ENCODE measurements at places on chromosomes 3 and 15.

GRCh38 chr3:40398346-40398745 is 11.4 kb downstream of the ENTPD3 start:
- no peak for DNase-seq

- no peak for DNase-seq
Observed at GRCh38 chr15:80876348-80876674, 97.1 kb downstream of the CEMIP start.

GRCh38 chr3:112132975-112133448 is at the start of gene GCSAM:
Gene GCSAM, minus strand, starts transcription at chr3:112133248. Its CDS starts 128 bp downstream, at chr3:112133120.
- DNase-seq: peak; percentile 24

- DNase-seq: no peak
Observed at GRCh38 chr15:89487791-89488190, 8.6 kb downstream of the RHCG start.

DNA sequence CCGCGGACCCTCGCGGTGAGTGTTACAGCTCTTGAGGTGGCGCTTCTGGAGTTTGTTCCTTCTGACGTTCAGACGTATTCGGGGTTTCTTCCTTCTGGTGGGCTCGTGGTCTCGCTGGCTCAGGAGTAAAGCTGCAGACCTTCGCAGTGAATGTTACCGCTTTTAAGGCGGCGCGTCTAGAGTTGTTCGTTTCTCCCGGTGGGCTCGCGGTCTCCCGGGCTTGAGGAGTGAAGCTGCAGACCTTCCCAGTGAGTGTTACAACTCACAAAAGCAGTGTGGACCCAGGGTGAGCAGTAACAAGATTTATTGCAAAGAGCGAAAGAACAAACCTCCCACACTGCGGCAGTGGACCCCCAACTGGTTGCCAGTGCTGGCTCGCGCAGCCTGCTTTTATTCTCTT is 177.1 kb downstream of the UACA start:
- no peak for DNase-seq

DNA sequence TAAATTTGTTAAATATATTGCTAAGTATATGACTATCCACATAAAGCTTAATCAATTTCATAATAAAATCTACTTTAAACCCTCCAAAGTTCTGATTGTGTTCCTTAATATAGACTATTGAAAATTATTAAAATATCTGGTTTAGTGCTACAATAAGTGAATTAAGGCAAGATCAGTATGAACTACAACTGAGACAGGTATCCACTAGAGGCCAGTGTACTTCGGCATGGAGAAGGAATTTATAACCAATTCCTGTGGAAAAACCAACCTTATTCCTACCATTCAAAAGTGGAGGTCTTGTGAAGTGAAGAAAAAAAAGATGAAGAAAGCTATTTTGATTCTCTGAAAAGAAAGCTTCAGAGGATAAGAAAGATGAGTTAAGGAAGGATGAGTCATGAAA is 237.7 kb downstream of the SUCLG2 start:
- no peak for DNase-seq

DNA sequence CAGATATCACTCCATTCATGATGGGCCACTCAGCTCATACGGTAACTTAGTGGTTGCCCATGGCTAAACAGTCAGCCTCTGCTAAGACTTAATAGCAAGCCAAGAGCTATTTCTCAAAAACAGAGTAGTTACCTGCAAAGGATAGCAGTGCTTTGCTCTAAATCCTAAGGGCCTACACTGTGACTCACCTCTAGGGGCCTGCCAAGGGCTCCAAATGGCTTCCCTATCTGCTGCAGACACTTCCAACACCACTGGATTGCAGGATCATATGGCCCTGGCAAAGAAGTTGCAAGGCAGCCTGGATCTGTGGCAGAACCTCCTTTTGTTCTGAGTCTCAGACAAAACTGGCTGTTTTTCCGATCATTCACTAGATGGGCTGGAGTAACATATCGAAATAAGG is 17.8 kb downstream of the CGGBP1 start:
- DNase-seq: no peak

DNA sequence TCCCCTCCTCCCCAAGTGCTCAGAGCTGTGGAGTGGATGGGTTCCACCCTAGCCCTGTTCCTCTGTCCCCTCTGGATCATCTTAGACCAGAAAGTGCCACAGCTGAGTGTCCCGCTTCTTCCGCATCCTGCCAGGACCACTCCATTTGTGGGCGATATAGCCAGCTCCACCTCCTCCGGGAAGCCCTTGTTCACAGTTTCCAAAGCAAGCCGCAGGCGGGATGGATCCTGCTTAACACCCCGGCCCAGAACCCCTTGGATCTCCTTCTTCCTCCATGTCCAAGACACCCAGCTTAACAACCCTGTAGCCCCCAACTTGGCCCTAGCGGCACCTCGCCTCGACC is 490 bp upstream of the ALAS1 start:
- no peak for DNase-seq

DNA sequence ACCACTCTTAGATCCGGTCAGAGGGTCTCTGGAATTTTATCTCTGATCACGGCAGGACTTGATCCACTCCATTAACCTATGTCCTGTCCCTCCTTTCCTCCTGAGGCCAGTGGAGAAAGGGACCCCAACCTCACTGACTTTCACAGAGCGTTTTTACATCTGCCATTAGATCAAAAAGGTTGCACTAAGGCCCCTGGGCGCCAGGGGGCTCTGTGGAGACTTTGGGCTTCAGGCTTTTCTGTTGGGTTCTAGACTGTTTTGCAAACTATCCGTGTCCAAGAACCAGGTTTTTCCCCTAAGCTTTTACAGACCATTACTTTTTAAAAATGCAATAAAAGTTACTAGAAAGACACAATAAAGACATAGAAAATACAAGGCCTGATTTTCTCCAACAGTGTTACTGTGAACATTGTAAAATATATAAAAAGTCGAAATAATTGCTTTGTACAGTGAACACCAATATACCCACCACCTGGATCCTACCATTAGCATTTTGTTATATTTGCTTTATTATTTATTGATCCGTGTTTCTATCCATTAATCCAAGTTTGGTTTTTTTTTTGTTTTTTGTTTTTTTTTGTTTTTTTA is 159.7 kb downstream of the POLR2M start:
- peak; percentile 9 for DNase-seq

DNA sequence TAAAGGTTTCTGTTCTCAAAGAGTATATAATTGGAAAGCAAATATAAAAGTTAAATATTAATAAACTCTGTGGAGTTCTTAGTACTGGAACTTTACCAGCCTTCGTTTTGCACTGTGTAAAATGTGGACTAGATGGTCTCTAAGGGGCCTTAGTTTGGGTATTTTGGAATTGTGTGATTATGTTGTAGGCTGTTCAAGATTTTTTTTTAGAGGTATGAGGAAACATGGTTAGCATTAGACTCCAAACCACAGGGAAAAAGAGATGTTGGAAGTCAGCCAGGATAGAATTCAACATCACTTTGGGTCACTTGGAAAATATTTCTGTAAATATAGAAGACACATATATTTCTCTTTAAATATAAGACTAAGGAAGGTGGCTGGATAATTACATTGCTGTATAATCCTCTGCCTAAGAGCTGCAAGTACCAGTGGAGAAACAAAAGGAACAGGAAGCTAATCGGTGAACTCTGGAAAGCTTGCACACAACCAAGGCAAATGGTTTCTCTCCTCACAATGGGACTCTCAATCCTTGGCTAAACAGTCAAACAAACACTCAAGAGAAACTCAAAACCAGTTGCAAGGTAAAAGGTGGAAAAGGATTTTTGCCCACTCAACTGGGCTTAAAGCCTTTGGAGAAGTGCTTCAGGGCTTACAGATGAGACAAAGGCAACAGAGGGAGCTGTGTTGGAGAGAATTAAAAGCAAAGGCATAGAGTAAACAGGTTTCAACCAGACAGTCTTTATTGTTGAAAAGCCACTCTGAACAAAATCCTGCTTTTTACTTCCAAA is 141.7 kb downstream of the NR1D2 start:
- DNase-seq: no peak

GRCh38 chr3:32448686-32449474 is 53.8 kb downstream of the CMTM6 start:
- DNase-seq: no peak

DNA sequence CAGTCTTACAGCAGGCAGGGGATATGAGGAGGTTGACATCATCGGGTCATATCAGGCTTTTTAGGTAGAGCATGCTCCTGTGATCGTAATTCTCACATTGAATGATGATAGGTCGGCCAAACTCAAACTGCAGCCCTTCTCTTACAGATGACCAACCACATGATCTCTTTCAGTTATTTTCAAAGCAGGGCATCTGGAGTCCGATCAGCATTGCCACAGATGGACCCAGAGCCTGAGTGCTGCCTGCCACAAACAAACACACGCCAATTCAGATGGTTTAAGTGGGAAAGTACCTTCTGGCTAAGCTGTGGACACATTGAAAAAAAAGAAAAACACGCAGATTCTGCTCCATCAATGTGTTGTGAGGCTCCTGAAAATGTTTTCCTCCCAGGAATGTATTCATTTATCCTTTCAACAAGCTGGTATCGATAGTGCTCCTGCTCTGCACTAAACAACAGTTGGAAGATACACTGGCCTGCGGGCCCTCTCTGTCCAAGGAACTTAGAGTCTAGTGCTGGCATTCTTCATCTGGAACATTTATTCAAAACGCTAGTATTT is 31.2 kb downstream of the ARPP21 start:
- no peak for DNase-seq

DNA sequence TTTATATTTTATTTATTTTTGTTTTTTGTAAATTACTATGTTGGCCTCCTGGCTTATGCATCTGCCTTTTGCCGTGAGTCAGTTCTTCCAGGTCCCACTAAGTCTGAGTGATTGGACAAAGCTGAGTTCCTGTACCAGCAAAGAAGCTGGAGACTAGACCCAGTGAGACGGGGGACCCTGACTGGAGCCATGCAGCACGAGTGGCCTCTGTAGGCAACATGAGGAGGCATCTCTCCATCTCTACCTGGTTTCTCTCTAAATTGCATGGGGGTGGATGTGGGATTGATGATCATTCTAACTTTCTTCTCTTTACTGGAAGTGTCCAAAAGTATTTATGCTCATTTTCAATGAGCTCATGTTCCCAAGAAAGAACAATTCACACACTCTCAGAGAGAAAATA is 155.3 kb upstream of the MRPL3 start:
- no peak for DNase-seq

- no peak for DNase-seq
Observed at GRCh38 chr3:170777564-170777926, 92.5 kb downstream of the RPL22L1 start.

DNA sequence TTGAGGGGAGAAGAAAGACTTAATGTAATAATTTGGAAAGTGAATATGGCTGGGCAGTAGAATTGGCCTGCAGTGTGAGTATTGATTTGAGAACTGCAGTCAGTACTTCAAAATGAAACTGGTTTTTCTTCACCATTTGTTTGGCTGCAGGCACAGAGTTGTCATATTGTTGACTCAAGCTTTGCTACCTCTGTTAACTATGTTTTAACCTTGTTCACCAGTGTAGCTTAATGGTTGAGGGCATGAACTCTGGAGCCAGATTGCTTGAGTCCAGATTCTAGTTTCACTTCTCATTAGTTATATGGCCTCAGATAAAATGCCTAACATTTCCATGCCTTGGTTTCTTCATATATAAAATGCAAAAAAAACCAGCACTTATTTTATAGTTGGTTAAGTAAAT is 64.1 kb downstream of the CFAP44 start:
- DNase-seq: no peak

GRCh38 chr3:161674402-161674801 is 177.8 kb downstream of the OTOL1 start:
- no peak for DNase-seq

- DNase-seq: no peak
Observed at GRCh38 chr3:153600896-153601295, 438.9 kb downstream of the RAP2B start.

DNA sequence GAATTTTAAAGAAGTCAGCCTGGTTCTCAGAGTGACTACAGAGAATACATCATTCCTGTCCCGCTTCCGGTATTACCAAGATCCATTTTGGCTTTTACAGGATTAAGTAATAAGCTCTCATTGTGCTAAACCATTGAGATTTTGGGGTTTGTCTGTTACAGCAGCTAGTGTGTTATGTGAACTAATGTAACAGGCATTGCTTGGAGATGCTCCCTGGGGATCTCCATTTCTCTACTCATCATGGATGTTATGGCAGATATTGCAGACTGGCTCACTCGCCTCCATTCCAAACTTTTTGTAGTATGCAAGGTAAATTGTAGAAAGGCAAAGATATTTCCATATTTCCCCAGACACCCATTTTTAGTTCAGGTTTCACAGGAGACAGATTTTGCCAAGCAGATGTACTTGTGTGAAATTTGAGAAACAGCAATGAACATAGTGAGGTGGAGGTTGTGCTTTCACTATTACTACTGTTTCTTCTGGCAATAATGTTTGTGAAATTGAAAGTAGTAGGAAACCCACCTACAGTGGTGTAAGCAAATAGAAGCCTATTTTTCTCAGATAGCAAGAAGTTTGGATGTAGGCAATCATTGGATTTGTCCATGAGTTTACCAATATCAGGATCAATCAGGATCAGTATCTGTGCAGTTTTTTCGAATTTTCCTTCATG is 177.1 kb upstream of the GALNT15 start:
- DNase-seq: no peak

GRCh38 chr3:58848826-58849225 is 182.3 kb upstream of the FAM3D start:
- no peak for DNase-seq

DNA sequence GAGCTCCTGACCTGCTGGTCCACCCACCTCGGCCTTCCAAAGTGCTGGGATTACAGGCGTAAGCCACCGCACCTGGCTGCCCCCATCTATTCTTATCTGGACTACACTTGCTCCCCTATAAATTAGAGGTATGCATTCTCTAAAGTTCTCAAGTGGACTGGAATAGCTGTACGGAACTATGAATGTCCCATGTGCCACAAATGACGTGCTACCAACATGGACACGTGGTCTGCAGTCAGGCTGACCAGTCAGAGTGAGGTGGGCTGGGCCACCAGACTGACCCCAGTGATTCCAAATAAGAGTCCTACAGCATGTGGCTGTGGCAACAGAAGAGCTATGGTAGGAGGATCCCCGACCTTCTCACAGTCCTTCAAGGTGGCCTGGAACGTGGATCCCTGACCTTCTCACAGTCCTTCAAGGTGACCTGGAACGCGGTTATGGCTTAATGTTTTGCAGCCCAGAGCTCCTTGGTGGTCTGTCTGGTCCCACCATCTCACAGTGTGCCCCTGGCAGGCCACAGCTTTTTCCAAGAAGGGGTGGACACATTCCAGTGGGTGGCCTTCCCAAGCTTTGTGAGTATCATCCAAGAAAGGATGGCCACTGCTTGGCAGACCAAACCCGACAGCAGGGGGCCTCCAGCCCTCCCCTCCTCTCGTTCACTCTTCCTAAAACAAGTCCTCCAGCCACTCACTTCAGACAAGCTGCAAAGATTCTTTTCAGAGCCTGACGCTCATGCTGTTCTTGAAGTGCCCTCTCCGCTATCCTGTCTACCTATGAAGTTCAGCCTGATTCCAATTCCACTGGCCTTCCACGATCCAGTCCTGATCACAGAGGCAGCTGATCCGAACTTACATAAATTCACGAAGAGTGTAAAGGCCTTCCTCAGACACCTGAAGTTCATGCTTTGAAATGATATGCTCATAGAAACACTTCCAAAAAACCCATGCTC is 4.4 kb downstream of the ADAMTS17 start:
- DNase-seq: no peak

- no peak for DNase-seq
Observed at GRCh38 chr3:193656445-193656844, 63.4 kb downstream of the OPA1 start.

GRCh38 chr15:74977599-74977998 is 17.8 kb upstream of the SCAMP5 start:
- no peak for DNase-seq

- no peak for DNase-seq
Observed at GRCh38 chr3:30098653-30099455, 507.5 kb upstream of the TGFBR2 start.

All from stimulated activated CD4-positive, alpha-beta T cell treated with anti-CD3 and anti-CD28 coated beads, Interleukin-1b, Interleukin-23, amount 100 ng/mL, for 1 hour (primary cell).